ENCODE measurements at places on chromosomes 2 and 18.

DNA sequence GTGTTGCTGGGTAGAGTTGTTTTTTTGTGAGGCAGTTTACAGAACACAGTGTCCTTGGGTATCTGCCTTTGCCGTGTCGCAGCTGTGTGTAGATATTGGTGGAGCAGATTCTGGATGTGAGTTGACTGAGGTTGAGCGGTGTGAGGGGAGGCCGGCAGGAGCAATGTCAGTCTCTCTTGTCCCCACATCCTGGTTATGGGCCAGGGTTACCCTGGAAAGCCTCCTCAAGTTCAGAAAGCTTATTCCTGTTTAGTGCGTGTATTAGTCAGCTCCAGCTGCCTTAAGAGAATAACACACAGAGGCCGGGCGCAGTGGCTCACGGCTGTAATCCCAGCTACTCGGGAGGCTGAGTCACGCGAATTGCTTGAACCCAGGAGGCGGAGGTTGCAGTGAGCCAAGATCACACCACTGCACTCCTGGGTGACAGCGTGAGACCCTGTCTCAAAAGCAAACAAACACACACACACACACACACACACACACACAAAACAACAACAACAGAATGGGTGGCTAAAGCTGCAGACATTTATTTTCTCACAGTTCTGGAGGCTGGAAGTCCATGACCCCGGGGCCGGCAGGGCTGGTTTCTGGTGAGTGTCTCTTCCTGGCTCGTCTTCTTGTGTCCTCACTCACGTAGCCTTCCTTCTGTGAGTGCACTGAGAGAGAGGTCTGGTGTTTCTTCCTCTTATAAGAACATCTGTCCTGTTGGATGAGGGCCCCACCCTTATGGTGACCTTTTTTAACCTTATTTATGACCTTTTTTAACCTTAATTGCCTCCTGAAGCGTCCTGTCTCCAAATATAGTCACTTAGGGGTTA lies 5.1 kb downstream of the NCK2 start:
- peak; percentile 75 for DNase-seq

DNA sequence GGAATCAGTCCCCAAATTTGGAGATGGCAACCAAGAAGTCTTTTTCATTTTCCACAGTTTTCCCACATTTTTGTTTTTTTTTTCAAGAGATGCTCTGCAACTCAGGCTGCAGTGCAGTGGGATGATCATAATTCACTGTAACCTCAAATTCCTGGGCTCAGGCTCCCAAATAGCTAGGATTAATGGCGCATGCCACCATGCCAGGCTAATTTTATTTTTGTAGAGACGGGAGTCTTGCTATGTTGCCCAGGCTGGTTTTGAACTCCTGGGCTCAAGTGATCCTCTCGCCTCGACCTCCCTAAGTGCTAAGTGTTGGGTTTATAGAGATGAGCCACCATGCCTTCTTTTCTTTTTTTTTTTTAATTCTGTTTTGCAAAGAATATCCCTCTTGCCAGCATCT lies 35.2 kb downstream of the PCBP1 start:
- DNase-seq: no peak

DNA sequence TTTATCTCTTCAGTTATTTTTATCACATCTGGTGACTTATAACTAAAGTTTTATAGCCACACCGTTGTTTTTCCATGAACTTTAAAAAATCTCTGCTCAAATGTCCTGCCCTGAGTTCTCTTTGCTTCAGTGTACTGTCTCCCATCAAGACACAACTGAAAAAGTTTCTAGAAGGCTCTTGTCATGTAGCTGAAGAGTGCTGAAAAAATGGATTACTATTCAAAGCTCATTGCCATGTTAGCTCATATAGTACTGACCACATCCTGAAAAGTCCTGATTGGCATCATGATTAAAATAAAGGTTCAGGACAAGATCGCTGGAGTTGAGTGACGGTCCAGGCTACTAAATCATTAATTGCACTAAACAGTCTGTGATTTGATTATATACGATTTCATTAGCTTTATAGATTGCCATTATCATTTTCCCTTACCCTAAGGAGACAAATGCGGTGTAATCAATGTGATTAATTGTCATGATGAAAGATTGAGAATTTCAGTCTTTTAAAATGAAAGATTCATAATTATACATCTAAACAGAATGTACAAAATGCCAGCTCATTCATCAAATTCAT lies 62.2 kb downstream of the MFSD6 start:
- DNase-seq: no peak

DNA sequence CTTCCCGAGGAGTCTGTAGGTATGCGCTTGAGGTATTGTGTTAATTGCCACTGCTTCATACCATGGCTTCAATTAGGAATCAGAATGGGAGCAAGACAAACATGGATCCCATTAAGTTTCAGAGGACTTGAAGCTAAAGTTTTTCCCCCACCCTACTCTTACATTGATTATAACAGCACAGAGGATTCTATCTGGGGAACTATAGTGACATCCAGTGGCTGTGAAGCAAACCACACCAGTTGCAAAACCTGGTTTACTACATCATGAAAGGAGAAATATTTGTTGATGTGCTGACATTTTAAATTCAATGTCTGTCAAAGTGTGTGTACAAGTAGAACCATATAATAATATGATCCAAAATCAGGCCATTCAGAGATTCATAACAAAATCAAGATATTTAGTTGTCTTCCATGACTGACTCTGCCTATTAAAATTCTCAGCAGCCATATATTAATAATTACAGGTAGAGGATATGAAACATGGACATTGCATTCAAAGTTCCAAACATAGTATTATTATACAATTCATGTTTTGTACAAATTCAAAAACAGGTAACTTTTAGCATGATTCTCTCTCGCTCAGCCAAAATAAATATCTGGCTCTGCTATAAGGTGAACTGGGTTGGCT lies 82.9 kb downstream of the GRB14 start:
- no peak for DNase-seq

DNA sequence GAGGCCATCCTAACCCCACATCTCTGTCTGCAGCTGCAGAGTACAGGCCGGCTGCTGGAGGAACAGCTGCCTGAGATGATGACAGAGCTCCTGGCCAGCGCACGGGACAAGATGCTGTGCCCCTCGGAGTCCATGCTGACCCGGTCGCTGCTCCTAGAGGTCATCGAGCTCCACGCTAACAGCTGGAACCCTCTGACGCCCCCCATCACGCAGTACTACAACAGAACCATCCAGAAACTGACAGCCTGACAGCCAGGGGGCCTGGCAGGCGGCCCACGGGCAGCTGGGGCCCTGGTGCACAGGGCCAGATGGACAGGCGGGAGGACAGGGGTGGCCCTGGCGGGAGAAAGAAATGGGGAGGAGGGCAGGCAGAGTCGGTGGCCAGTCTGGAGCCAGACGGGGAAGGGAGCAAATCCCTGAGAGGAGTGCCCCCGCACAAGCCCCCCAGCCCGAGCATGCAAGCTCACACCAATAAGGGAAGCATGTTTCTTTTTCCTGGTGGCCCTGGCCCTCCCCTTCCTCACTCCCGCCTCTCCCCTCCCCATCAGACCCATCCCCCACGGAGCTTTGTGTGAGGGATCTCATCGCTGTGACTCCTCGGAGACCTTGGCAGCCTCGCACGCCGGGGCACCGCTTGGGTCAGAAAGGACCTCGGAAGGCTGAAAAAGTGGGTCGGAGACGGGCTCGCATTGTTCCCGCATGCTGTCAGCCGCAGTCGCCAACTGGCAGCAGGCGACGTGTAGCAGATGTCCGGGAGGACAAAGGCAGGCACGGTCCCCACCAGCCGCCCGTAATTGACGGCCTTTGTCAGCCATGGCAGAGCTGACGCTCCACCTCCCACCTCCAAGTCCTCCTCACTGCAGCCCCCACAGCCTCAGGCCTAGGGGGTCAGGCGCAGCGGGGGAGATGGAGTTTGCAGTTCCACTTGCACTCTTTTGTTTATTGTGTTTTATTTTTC lies 91.2 kb downstream of the SMAD7 start:
- no peak for DNase-seq

GRCh38 chr2:177670791-177671535 lies 278.4 kb downstream of the AGPS start:
- DNase-seq: no peak

GRCh38 chr18:74326231-74326630 lies 10.6 kb downstream of the C18orf63 start:
- DNase-seq: no peak

DNA sequence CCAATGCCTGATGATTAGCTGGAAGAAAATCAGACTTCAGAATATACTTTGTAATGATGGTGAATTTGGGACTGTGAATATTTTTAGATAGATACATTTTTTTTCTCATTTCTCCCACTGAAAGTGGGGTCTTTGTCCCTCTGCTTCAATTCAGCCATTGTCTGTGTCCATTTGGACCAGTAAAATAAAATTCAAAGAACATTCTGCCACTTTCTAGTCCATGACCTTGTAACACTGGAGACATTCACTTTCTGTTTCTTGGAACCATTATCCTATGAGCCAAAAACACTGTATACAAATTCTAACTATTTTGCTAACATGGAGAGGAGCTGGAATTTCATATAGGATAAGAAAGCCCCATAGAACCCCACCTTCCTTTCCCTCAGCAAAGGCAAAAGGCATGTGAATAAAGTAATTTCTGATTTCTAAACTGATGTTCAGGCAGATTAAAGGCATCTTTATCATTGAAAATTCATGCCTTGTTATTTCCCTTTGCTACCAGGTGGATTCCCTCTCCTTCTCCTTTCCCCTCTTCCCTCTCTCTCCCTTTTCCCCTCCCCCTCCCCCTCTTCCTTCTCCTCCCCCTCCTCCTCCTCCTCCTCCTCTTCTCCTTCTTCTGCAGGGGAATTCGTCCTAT lies 2010.4 kb upstream of the LRRTM1 start:
- no peak for DNase-seq

- no peak for DNase-seq
These were observed 173.5 kb upstream of the MEX3C start for GRCh38 chr18:51370996-51371395.

- DNase-seq: no peak
These were observed 434.5 kb upstream of the RAB12 start for GRCh38 chr18:8174771-8175170.

- no peak for DNase-seq
These were observed 103.9 kb upstream of the XIRP2 start for GRCh38 chr2:166784296-166784946.

DNA sequence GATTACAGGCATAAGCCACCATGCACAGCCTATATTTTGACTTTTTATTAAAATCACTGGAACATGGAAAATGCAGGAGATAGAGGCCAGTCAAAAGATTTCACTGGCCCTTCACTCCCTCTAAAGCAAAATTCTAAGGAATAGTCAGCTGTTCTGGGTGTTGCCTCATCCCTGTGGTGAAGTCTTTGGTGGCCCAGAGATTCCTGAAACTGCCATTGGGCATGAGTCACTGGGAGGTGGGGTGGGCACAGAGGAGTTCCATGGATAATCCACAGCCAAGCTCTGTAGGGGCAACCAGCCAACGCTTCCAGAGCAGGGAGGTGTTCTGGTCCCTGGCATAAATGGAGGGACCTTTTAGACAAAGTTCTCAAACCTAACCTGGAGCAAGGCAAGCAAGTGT lies 89.7 kb upstream of the TTC39C start:
- DNase-seq: no peak

DNA sequence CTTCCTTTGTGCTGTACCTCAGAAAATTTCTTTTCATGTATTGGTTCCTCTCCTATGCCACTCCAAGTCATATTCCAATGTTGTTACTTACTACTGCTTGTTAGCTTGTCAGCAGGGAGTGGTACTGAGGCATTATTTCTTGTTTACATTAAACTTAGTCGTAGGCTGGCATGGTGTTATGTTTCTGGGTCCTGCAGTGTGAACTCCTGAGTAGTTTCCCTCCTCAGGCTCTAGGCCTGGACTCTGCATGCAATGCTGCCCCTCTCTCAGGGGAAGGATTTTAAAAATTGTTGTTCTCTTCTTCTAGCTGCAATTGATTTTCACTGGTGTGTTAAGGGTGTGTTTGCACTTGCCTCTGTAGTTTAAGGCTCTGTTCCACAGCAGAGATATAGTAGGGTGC lies 671.6 kb downstream of the PLCL1 start:
- DNase-seq: no peak

- DNase-seq: no peak
These were observed 2186.3 kb upstream of the CELF4 start for GRCh38 chr18:39751921-39752320.

DNA sequence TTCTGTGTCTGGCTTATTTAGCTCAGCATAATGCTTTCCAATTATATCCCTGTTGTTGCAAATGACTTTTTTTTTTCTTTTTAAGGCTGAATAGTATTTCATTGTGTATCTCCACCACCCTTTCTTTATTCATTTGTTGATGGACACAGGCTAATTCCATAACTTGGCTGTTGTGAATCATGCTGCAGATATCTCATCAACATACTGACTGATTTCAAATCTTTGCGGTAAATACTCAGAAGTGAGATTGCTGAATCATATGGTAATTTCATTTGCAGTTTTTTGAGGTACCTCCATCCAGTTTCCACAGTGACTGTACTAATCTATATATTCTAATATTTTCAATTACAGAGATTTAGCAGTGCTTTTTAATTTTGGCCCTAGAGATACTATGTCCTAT lies 266.2 kb downstream of the TMX3 start:
- DNase-seq: no peak

GRCh38 chr2:78175645-78176044 lies 653.5 kb upstream of the LRRTM4 start:
- no peak for DNase-seq

GRCh38 chr2:227515742-227516141 lies 43.8 kb downstream of the AGFG1 start:
- no peak for DNase-seq

DNA sequence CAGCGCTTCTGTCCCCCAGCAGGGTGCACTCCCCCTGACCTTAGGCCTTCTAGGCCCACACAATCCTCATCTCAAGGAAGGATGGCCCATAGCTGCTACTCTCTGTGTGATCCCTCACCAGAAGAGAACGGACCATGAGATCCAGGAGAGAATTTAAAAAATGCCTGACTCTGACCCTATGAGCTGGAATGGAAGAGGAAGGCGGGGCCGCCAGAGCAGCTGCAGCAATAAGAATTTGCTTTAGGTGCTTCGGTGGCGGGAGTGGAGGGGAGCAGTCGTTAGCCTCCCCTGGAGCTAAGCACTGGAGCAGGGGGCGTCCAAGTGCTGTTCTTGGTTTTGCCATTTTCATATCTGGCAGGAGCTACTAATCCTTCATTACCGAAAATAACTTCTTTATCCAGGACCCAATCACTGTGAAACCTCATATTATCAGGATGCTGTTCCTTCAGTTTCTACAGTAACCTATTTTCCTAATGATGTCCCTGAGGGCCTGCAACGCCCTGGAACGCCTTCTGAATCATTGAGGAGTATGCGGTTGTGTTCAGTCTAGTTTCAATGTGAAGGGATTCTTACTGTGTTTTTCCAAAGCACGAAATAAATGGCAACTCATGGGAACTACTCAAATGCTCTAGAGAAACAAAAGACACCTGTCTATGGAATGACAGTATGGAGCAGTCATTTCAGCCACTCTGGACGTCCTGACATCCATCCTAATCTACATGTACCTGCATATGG lies 105.1 kb upstream of the SIX2 start:
- DNase-seq: no peak

GRCh38 chr2:189485146-189485545 lies 43.9 kb downstream of the WDR75 start:
- DNase-seq: no peak
